Iris pigment epithelial cell (primary cell): ENCODE measurements at places on chromosomes 4 and X.
A peak's percentile ranks its signal among the peaks of the same experiment; 100 is the strongest.

- DNase-seq = no peak
Observed at GRCh38 chr4:179472164-179472563, 2029.9 kb upstream of the AGA start.

DNA sequence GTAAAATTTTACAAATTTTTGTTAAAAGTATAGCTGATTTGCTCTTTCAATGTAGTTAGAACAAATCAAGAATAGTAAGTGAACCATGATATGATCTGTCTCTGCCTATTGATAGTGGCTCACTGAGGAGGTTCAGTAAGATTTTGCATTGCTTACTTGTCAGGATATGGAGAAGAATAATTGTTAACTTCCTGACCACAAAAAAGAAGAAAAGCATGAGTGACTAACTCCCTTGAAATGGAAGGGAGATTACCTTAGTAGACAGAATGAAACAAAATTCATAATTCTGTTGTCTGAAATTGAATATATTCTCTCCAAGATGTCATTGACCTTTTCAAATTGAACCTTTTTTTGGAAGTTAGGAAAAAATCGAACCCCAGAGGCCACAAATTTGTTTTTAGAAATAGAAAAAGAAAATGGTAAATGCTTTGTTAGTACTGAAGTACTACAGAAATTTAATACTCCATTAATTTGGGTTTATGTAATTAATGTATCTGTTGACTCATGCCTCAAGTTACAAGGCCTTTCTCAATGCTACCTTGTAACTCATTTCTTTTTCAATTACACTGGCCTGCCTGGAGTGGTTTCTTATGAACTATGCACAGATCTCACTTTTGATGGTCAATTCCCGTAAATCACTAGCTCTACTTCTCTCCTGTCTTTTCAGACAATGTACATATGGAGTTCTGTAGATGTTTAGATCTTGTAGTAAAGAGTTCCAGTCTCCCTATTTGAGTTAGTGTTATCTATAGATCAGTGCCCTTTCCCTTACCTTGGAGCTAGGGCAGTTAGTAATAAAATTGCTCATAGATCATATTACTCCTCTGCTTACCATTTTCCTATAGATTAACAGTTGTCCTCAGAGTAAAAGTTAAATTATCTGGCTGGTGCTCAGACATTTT is 139.3 kb downstream of the TLL1 start:
- DNase-seq = peak; percentile 58

DNA sequence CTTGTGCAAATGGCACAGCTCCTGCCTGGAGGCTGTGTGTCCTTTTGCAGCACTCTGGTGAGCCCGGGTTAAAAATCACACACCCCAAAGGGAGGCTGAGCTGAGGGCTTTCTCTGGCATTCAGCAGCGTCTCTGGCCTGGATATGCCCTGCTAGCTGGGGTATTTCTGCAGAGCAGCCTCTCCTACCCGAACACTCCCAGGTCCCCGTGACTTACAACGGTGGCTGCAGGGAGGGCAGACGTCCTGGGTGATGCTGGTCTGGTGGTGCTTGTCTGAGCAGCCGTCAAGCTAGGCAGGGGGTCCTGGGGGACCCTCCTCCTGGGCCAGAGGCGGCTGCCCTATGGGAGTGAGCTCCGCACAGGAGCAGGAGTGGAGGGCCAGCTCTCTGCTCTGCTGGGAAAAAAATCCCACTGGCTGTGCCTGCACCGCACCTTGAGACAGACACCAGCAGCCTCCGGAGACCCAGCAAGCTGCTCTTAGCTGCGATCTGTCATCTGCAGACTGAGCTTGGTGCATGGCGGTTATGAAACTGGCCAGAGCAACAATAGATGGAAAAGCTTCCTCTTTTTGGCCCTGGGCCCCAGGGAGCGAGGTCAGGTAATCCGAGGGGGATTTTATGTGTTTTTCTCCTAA is 41.3 kb upstream of the ASMTL start:
- DNase-seq = no peak

- DNase-seq = no peak
Observed at GRCh38 chr4:140426610-140427105, 790 bp downstream of the CLGN start.

DNA sequence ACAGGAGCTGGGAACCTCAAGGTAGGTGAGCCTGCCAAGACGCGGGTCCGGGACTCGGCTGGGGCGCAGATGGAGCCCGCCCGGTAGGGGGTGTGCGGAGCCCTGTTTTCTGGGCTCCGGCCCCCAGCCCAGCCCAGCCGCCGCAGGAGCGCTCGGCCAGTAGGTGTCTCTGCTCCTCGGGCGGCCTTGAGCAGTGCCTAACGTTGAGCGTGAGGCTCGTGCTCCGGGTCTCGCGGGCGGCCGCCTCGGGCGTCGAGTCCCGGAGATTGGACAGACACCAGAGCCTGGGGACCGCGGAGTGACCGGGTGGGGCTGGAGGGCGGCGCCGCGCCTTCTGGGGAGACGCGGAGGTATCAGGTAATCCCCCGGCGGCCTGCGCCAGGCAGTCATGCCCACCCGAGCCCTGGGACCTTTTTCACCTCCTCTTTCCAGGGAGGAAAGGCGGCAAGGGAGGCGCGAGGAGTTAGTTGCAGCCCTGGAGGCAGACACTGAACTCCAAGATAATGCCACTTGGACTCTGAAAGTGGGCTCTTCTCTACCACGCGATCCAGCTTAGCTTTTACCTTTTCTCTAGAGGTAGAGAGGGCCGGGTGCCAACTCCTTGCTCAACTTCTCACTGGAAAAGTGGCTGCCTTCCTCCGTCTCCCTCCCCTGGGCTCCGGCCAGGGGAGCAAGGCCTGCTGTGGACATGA is 14.5 kb upstream of the FGG start:
- peak; percentile 63 for DNase-seq

GRCh38 chrX:17680732-17681413 is 56.4 kb upstream of the SCML1 start:
- DNase-seq = no peak

DNA sequence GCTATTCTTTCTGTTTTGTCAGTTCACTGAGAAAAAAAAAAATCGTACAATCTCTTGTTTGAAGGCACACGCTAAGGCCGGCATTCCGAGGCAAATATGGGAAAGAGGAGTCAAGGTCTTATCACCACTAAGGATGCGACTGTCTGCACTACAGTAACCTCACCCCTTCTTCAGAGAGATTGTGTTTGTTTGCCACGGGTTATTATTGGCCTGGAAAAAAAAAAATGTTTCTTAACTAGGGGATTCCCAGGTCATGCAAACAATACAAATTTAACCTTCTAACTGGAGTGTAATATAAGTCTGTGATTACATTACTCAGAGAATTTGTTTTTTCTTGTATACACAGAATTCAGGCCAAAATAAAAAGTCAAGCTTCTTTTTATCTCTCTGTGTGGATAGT is 168.3 kb downstream of the TMA16 start:
- DNase-seq = no peak

GRCh38 chr4:47763279-47763678 is 74.6 kb downstream of the CORIN start:
- no peak for DNase-seq

DNA sequence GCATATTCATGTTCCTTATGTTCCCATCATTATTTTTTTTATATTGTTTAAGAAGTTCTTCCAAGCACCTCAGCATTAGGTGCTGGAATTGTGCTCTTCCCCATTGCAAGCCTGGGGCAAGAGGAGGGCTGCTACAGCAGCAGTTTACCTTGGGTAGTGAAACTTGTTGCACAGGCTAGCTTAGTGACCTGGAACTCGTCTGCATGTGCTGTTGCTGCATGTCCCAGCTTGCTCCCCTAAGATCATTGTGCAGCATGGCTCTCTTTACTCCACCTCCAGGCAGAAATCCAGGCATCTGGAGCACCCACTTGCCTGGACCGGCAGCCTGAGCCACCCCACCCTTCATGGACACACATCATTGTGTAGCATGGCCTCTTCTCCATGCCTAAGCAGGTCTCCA is 776.0 kb downstream of the GLUD2 start:
- no peak for DNase-seq

- DNase-seq = peak; percentile 14
Observed at GRCh38 chr4:167274351-167274750, 40.1 kb upstream of the SPOCK3 start.

DNA sequence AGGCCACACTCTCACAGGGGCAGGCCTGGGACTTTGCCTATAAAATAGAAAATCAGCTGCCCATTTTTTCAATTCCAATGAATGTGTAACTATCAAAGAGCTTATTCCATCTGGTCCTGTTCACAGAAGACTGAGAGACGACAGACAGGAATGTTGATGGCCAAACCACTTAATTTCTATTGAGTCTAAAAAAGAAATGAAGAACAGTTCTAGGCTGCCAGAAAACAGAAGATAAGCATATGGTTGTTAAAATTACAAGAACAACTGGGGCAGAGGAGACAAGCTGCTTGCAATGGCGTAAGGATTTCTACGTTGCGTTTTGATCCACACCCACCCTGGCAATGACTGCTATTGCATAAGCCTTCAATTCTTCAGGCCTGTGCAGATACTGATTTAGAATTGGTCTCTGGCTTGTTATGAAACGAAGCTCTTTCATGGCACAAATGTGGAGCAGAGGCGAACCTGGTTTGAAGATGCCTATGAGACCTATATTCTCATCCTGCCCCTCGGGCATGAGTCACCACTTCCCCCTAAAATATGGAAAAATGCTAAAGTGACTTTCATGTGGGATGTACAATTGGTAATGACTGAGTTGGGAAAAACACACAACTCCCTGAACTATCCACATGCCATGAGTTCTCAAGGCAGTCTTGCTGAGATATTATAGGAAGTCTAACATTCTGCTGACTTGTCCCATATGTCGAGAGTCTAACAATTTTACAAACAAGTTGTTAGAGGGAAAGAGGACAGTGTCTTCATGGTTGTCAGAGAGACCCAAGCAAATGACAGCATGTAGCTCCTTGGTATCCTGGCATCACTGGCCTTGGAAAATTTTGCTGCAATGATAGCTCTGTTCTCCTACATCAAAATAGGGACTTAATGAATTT is 37.9 kb upstream of the SORBS2 start:
- no peak for DNase-seq

GRCh38 chr4:78543424-78544125 is 8.0 kb upstream of the ANXA3 start:
- DNase-seq = no peak

DNA sequence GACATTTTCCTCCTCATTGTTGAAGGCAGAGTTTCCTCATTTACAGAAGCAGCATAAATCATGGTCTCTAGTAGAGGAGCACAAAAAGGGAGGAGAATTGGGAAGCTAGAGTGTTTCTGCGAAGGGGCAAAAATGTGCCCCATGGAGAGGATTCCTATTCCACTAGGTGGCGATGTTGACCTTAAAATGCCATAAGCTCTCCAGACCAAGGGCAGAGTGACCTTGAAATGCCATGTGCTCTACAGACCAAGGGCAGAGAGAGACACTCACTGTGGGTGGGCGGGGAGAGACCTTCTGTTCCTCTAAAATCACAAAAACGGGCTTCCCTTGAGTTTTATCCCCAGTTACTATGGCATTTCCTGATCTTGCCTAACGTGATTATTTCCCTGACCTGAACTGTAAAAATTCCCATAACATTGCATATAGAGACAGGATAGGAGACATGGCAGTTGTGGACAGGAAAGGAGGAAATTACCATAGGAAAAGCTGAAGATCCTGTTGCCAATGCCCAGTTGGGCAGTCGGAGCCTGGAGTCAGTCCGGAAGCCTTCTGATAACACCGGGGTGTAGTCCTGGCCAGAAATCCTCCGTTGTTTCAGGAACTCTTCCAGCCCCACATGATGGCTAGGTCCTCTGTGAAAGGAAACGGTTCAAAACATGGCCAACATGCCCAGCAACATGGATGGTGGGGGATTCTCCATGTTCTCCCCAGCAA is 567.7 kb downstream of the MAGEB5 start:
- DNase-seq = peak; percentile 41

DNA sequence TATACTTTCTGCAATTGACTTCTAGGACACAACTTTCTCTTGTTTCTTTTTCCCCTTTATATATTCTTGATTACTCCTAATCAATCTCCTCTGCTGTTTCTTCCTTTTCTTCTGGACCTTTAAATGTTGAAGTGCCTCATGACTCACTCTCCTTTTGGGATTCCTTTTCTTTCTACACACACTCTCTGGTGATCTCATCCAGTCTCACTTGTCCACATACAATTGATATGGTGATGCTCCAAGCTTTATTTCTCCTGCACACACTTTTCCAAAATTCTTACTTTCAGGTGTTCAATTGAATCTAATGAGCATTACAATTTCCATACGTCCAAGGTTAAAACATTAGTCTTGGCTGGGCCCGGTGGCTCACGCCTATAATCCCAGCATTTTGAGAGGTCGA is 794.8 kb upstream of the EPHA5 start:
- DNase-seq = peak; percentile 11

- DNase-seq = peak; percentile 1
Observed at GRCh38 chr4:28075401-28075956, 1214.8 kb downstream of the STIM2 start.

GRCh38 chrX:41033299-41033698 is 51.9 kb upstream of the USP9X start:
- peak; percentile 28 for DNase-seq

- peak; percentile 26 for DNase-seq
Observed at GRCh38 chr4:185634066-185634652, 98.9 kb upstream of the PDLIM3 start.

- DNase-seq = no peak
Observed at GRCh38 chr4:98656443-98656842, 2.0 kb downstream of the TSPAN5 start.

DNA sequence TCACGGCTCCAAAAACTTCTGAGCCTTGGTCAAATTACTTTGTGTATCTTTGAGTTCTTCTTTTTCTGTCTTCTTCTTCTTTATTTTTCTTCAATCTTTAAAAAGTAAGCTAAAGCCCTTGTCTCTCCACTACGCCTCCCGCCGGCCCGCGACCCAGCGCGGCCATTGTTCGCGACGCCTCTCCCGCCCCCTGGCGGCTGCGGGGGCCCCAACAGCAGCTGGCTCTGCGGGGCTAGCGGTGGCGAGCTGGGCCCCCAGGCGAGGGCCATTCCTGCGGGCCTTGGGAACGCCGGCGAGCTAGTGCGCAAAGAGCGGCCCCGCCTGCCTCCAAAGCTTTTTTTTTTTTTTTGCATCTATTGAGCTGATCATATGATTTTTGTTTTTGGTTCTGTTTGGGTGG is 119.1 kb downstream of the TGIF2LX start:
- DNase-seq = no peak

GRCh38 chrX:78931814-78932213 is 13.4 kb upstream of the P2RY10 start:
- DNase-seq = no peak

- peak; percentile 14 for DNase-seq
Observed at GRCh38 chr4:76485450-76485849, 50.4 kb downstream of the SHROOM3 start.

DNA sequence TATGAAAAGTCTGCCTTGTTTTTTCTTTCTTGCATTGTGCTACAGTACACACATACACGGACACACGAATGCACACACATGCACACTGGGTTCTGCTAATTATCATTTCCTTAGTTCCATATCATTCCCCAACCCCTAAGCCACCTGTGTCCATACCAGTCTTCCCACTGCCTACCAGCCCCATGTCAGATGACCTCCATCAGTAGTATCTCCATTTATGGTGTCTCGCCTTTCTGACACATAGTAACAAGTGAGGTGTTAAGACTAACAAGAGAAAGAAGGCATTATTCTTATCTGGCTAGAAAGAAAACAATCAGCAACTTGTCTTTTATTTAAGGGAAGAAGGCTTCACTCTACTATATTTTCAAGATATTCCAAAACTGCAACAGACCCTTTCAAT is 67.1 kb downstream of the SNCA start:
- DNase-seq = no peak
